ENCODE measurements at places on chromosomes 12 and 14.

GRCh38 chr12:44465139-44465538, 411.0 kb downstream of the NELL2 start:
- peak; percentile 8 for DNase-seq

- peak; percentile 83 for DNase-seq
These were observed 123.7 kb downstream of the SLC25A21 start for GRCh38 chr14:37048666-37049071.

GRCh38 chr14:68027276-68027675, 207.7 kb downstream of the RAD51B start:
- no peak for DNase-seq

GRCh38 chr12:85468356-85469157, 188.5 kb downstream of the ALX1 start:
- DNase-seq, result peak; percentile 58

- peak; percentile 97 for DNase-seq
These were observed 144.2 kb downstream of the PLEKHA5 start for GRCh38 chr12:19273482-19274330.

- DNase-seq, result peak; percentile 89
These were observed 216.2 kb downstream of the DUSP6 start for GRCh38 chr12:89135976-89136634.

DNA sequence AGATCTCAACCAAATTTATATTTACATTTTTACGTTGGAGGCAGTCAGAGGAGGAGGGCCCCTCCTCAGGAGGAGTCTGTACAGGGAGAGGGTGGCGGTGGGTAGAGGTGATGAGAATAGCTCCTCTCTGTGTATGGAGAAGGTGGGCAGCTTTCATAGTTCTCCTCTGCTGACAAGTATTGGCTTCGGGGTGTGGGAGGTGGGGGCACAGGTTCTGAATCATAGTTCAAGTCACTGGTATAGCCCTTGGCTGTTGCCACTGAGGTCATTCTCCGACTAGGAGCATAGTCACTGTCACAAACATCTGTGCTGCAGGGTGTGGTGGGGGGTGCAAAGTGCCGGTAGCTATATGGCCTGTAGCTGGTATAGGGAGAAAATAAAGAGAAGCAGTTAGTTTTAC, 50.3 kb downstream of the BCL2L14 start:
- DNase-seq, result no peak

- DNase-seq, result no peak
These were observed 51.6 kb downstream of the RPS6KA5 start for GRCh38 chr14:91008759-91009409.

DNA sequence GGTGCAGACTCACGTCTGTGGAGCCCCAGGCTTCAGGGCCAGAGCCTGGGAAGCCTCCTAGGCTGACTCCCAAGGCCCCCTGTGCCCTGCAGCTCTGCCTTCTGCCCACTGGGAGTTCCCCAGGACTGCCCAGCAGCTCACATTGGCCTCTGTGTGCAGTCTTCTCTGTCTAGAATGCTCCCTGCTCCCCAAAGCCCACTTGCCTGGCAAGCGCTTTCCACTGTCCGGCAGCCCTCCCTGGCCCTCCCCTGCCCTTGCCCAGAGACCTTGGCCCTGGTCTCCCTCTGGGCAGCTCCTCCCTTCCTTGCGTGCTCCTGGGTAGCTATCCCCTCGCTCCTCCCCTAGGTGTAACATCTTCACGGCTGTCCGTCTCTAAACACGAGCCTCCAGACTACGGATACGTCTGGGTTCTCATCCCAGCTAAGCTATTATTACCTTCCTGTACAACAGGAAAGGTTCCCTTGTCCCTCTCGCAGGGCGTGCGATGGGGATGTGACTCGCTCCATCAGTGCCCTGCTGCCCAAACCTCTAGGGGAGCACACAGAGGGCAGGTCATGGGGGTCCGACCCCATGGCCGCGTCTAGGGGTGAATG, 325.5 kb upstream of the RTL1 start:
- DNase-seq, result no peak

GRCh38 chr14:51201890-51202289, 38.2 kb upstream of the TMX1 start:
- no peak for DNase-seq

DNA sequence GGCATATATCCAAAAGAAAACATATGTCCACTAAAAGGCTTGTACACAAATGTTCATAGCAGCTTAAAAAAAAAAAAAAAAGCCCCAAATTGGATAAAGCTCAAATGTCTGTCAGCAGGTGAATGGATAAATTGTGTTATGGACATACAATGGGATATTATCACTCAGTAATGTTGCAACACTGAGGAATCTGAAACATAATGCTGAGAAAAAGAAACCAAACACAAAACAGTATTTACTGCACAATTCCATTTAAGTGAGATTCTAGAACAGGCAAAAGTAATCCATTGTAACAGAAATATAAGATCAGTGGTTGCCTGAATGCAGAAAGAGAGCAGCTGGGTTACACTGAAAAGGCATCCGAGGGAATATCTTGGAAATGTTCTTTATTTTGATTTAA, 117.9 kb downstream of the SLC15A5 start:
- DNase-seq, result no peak

GRCh38 chr12:6869049-6870021, 2.0 kb downstream of the TPI1 start:
- DNase-seq, result peak; percentile 71

GRCh38 chr14:62956413-62956812, 88.8 kb downstream of the KCNH5 start:
- DNase-seq, result no peak

DNA sequence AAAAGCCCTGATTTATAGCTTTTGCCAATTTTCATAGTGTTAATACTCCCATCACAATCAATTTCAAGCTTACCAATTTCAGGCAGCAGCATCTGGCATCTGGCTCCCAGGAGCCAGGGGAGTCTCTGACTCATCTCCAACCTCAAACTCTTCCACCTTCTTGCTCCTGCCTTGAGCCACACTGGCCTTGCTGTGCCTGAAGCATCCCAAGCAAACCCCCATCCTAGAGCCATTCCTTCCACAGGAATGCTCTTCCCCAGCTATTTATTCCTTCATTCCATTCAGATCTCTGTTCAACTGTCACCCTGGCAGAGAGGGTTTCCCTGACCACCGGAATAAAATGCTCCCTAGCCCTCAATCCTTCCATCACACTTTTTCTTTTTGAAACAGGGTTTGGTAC, 13.9 kb upstream of the PPP1CC start:
- DNase-seq, result peak; percentile 49

- no peak for DNase-seq
These were observed 47.8 kb downstream of the CCDC88C start for GRCh38 chr14:91369628-91370445.

- DNase-seq, result no peak
These were observed 54.0 kb downstream of the SYNE3 start for GRCh38 chr14:95462491-95462890.

GRCh38 chr12:9793779-9794395, 33.2 kb upstream of the CD69 start:
- no peak for DNase-seq

GRCh38 chr12:89228491-89228890, 123.8 kb downstream of the DUSP6 start:
- no peak for DNase-seq

- DNase-seq, result no peak
These were observed 74.7 kb downstream of the FBXL14 start for GRCh38 chr12:1519642-1520041.

GRCh38 chr14:49240383-49240782, 345.8 kb downstream of the RPS29 start:
- DNase-seq, result no peak

- DNase-seq, result peak; percentile 5
These were observed 7.1 kb downstream of the KRT75 start for GRCh38 chr12:52427083-52427482.

- DNase-seq, result no peak
These were observed 379.3 kb downstream of the RGS6 start for GRCh38 chr14:72311516-72311915.

- DNase-seq, result no peak
These were observed 6.1 kb upstream of the CD9 start for GRCh38 chr12:6193853-6194815.

- no peak for DNase-seq
These were observed 74.0 kb upstream of the PELI2 start for GRCh38 chr14:56044196-56044595.

- DNase-seq, result no peak
These were observed 1013.6 kb downstream of the FLRT2 start for GRCh38 chr14:86543521-86543920.

- DNase-seq, result peak; percentile 5
These were observed 623.5 kb downstream of the FLRT2 start for GRCh38 chr14:86153480-86153879.

- no peak for DNase-seq
These were observed 295.4 kb downstream of the FSCB start for GRCh38 chr14:44211718-44212117.

DNA sequence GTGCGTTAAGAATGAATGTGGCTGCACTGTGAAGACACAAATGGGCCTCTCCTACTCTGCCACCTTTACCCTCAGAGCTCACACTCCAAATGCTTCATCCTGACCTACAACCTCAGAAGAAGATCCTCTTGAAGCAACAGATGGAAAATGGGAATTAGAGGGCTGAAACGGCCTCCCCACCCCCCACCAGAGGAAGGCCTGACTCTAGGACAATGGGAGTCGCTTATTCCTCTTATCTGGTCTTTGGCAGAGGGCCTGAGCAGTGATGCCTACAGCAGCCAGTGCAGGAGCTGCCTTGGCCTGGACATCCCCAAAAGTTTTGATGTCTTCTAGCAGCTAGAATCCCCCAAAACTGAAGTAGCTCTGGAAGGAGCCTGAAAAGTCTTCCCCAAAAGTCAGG, 29.2 kb downstream of the BTBD7 start:
- DNase-seq, result no peak

- no peak for DNase-seq
These were observed 15.5 kb upstream of the CYP46A1 start for GRCh38 chr14:99668307-99669295.

DNA sequence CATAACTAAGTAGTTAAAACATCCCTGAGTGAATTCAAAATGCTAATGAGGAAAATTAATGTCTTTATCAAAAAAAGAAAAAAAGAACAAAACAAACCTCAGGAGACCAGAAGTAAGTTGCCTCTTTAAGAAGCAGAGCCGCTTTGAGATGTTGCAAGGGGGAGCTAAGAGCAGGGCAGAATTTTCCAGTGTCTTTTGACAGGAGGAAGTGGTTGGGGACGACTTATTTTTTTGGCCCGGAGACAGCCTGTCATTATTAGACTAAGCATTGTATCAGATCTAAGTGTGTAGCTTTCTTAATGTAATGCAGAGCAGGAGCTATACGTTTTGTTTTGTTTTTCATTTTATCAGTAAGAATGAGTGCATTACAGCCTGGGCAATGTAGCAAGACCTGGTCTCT, 206.6 kb downstream of the CACNA1C start:
- no peak for DNase-seq

GRCh38 chr12:23066095-23066494, 441.1 kb downstream of the ETNK1 start:
- no peak for DNase-seq

Data from HT1080 (cell line).